C1 segment of cervical spinal cord (tissue), 14 donors: ENCODE measurements at places on chromosomes 11 and 22.

DNA sequence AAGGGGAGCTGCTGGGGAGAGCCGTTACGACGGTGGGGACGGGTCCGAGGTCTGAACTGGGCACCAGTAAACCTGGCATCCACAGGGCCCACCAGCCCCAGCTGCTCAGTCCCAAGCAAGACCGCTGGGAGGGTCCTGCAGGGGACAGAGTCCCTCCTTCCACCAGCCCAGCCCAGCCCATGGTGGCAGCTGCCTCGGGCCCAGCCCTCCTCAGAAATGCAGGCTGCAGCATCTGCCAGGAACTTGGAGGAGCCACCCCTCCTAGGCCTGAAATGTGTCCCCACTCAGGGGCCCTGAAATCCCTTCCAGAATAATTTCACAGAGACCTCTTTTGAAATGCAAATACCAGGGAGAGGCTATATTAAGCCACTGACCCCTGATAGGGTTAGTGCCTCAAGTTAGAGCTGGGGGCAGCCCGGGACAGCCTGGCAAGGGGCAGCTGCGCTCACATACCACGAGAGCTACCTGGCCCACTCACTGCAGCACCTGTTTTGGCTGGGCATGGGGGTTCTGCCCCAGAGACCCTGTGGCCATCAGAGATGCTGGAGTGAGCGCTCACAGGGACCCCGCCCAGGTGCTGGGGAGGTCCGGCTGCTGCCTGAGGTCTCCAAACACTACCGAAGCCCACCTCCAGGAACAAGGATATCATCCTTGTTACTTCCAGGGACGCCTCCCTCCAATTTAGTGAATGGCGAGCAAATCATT, 53.1 kb downstream of the CELSR1 start:
- no peak for DNase-seq

GRCh38 chr11:27459191-27459590, 13.4 kb downstream of the LGR4 start:
- no peak for DNase-seq

- no peak for DNase-seq
Measured at GRCh38 chr11:116231543-116231942, 541.2 kb downstream of the BUD13 start.

DNA sequence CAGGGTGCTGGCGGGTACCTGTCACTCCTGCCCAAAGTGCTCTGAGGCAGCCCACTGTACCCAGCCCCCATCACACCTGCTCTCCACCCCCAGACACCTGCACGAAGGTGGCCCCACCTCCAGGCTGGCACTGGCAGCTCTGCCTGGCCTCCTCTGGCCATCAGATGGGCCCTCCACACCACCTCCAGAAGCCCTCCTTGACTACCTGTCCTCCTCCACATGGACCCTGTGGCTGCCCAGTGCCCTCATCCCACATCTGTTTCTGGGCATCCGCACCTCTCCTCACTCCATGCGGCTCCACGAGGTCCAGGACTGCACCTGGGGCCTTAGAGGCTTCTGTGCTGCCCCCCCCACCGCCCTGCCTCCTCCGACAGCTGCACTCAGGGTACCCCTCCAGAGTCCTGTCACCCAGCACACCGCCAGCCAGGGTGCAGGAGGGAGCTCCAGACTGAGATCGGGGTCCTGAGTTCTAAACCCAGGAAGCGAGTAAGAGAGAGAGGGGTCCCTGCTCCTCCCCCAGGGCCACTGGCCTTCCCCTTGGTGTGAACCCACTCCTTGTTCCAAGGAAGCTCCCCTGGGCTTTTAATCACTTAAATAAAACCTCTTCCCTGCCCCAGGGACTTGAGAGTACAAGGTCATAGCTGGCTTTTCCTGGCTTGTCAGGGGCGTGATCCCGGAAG, 1.7 kb downstream of the CTSD start:
- no peak for DNase-seq

- DNase-seq: no peak
Measured at GRCh38 chr11:134158023-134158422, 65.7 kb downstream of the NCAPD3 start.

GRCh38 chr11:128151780-128152179, 435.6 kb downstream of the ETS1 start:
- DNase-seq: no peak

DNA sequence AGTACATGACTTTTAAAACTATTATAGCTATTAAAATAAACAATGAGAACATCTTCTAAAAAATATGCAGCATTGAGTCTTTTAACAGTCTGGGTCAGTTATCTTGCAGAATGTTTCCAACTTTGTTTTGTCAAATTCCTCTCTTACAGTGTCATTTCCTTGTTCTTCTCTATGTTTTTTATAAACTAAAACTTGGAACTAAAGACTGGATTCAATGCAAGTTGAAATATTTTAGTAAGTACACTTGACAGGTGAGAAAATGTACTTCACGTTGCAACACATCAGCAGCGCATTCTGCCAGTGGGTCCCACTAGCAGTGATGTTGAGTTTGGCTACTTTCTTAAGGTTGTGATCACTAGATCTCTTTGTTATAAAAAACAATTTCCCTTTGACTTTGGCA, 1407.6 kb upstream of the RAG2 start:
- no peak for DNase-seq

DNA sequence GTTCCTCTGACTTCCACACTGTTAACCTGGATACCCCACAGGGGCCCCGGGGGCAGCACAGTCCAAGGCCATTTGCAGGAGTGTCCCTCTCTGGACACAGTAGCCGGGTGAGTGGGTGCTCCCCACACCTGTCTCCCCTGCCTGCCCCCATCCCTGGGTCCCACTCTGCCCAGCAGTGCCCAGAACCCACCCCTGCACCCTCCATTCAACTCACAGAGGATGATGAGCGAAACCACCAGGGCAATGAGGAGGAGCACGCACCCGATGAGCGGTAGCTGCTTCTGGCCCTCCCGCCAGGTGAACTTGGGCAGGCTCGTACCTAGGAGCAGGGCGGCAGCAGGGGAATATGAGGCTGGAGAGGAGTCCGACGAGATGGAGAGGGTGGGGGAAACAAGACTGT, 12.2 kb downstream of the TMPRSS13 start:
- DNase-seq: no peak

DNA sequence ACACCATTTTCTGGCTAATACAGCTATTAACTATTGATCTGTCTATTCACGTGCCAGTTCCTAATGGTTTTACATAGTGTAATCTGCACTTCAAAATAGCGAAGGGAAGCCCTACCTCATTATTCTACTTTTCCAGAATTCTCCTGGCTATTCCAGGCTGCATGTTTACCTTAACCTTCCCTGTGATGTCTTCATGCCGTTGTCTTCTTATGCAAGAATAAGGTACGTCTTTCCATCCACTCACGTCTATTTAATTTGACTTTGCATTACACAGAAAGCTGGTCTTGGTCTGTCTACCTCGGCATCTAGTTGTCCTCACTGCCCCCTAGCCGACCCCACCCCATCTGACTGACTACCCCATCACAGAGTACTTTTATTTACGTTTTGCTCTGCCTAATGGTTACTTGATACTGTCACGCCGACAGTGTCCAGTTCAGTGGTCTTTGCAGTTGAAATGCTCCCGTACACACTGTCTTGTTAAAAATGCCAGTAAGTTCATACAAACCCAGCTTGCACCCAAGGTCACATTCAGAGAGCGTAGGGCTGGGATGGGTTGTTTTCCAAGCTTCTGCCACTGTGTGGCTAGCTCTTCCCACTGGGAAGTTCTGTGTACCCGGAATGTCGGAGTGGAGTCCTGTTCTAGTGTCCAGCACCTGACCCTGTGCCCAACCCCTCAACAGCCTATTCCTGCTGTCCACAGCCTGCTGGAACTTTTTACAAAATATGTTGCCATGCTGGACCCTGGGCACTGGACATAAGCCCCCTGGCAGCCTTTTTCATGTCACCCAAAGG, 15.0 kb downstream of the NEAT1 start:
- no peak for DNase-seq

DNA sequence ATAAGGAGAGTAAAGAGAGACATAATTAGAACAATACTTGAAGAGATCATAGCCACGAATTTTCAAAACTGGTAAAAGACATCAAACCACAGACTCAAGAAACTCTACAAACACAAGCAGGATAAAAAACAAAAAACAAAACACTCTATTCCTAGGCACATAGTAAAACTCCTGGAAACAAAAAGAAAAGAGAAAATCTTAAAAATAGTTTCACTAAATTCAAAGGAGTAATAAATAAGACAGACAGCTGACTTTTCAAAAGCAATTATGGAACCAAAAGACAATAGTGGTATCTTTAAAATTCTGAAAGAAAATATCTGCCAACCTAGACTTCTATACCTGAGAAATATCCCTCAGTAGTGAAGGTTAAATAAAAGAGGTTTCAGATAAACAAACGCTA, 9.2 kb upstream of the NARS2 start:
- no peak for DNase-seq

- no peak for DNase-seq
Measured at GRCh38 chr11:112537846-112538330, 277.2 kb upstream of the PLET1 start.

GRCh38 chr11:78560153-78560552, 14.5 kb downstream of the NARS2 start:
- DNase-seq: no peak

DNA sequence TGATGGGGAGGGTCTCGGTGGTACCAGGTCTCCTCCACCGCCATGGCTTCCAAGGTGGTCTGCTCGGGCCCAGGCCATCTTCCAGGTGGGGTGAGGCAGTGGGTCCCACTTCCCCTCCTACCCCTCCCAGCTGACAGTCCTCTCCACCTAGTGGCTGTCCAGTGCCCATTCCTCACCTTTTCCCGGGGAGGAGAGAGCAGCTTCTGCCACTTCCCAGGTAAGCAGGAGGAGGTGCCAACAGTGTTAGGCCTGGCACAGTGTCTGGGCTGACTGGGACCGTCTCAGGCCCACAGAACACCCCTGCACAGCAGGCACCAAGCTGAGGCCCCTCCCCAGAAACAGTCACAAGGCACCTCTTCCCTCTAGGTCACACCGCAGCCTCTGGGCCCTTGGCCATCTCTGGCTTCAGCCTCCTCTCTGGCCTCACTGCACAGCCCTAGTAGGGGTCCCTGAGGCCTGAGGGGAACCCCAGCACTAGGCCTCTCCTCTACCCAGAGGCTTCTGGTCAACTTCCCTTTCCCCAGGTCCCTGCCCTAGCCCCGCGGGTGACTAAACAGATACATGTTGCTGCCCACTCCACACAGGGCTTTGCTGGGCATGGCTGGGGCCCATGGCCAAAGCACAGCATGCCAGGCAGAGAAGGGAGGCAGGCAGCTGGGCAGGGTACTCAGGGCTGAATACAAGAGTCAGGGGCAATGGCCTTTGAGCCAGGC, 2.3 kb upstream of the ANKRD13D start:
- no peak for DNase-seq

DNA sequence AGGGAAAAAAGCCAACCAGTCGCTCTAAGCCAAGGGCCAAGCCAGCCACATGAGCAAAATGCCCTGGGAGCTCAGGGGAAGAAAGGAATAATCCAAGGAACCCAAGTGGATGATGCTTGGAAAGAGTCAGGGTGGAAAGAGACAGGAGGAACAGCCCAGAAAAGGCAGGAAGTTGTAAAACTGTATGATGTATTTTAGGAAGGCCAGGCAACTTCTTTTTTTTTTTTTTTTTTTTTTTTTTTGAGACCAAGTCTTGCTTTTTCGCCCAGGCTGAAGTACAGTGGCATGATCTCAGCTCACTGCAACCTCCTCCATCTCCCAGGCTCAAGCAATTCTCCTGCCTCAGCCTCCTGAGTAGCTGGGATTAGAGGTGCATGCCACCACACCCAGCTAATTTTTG, 1.6 kb downstream of the LGALS12 start:
- no peak for DNase-seq
